ENCODE measurements at places on chromosomes 5 and 9. TPM values are rescaled to one million over a fixed set of nuclear protein-coding genes. Genes with fewer than 3 reads are reported as not detected.

Gene SAP30L
- 43.9 TPM for total RNA-seq

Gene LHX2
- 0.33 TPM for total RNA-seq

Gene SPATA31D4
- total RNA-seq: not detected

Gene GAPT
- 0.75 TPM for total RNA-seq

Gene GDF9
- total RNA-seq: 0.59 TPM
